ENCODE measurements at places on chromosomes 4 and X. TPM values are rescaled to one million over a fixed set of nuclear protein-coding genes. Genes with fewer than 3 reads are reported as not detected.

The USP51 gene
- 1.9 TPM for total RNA-seq

The BBS7 gene
- total RNA-seq, result 20.1 TPM

The RTL5 gene
- 1.6 TPM for total RNA-seq

The GPR82 gene
- total RNA-seq, result not detected

The NONO gene
- 421 TPM for total RNA-seq

The PCDH19 gene
- total RNA-seq, result under 0.01 TPM

The STAP1 gene
- total RNA-seq, result not detected

The C4orf50 gene
- not detected for total RNA-seq

The TXK gene
- not detected for total RNA-seq

The TMEM31 gene
- total RNA-seq, result 0.14 TPM

The UCHL1 gene
- total RNA-seq, result 500 TPM

The XG gene
- total RNA-seq, result 7.9 TPM

The CFP gene
- 0.14 TPM for total RNA-seq

The GABRE gene
- 58.4 TPM for total RNA-seq

The PITX2 gene
- total RNA-seq, result 11.0 TPM

The GLUD2 gene
- 1.00 TPM for total RNA-seq

The MID1 gene
- 9.1 TPM for total RNA-seq

The TCEAL7 gene
- total RNA-seq, result 37.3 TPM

The CSAG2 gene
- not detected for total RNA-seq

The KLB gene
- total RNA-seq, result not detected

The C1QTNF7 gene
- 1.0 TPM for total RNA-seq

The PCYT1B gene
- 0.46 TPM for total RNA-seq

The RBMXL3 gene
- total RNA-seq, result not detected

The MTCP1 gene
- 24.9 TPM for total RNA-seq

The ABCD1 gene
- 11.2 TPM for total RNA-seq

The BMX gene
- 0.14 TPM for total RNA-seq

The NLGN4X gene
- 0.55 TPM for total RNA-seq

The PIGA gene
- total RNA-seq, result 8.5 TPM

The PDE5A gene
- 134 TPM for total RNA-seq

The VCX gene
- total RNA-seq, result not detected

The CLDN34 gene
- total RNA-seq, result not detected

The F9 gene
- not detected for total RNA-seq

The CFAP99 gene
- 0.18 TPM for total RNA-seq

The MAPK10 gene
- total RNA-seq, result 14.4 TPM

The ASMT gene
- not detected for total RNA-seq

The CAPN6 gene
- not detected for total RNA-seq

The EPGN gene
- 4.8 TPM for total RNA-seq

The CENPVL1 gene
- not detected for total RNA-seq

The SSX2B gene
- total RNA-seq, result not detected

The VEGFD gene
- 0.46 TPM for total RNA-seq

The STK32B gene
- 3.3 TPM for total RNA-seq

The SAGE1 gene
- total RNA-seq, result under 0.01 TPM

The MAGEC2 gene
- total RNA-seq, result 0.14 TPM

The DDX53 gene
- total RNA-seq, result not detected

The BMPR1B gene
- total RNA-seq, result 0.14 TPM

The KIT gene
- 0.43 TPM for total RNA-seq

The UPF3B gene
- 1.1 TPM for total RNA-seq

The USP17L18 gene
- not detected for total RNA-seq

Data from smooth muscle cell of bladder (primary cell).